AG08396 (cell line): ENCODE measurements at places on chromosomes 4 and X.

DNA sequence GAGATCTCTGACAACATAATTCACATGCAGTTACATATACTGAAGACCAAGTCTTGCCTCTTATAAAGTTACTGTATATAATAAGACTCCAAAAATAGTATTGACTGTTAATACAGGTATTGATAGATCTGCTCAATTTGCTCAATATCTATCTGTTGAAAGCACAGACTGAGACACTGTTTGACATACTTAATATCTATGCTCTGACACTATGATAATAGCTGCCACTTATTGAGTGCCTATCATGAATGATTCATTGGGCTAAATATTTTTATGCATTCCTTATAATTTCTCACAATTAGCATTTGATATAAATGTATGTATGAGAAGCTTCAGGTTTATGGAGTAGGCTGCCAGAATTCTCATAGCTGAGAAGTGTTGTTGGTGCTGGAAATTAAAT is 1600.9 kb upstream of the IGFBP7 start:
- no peak for DNase-seq

DNA sequence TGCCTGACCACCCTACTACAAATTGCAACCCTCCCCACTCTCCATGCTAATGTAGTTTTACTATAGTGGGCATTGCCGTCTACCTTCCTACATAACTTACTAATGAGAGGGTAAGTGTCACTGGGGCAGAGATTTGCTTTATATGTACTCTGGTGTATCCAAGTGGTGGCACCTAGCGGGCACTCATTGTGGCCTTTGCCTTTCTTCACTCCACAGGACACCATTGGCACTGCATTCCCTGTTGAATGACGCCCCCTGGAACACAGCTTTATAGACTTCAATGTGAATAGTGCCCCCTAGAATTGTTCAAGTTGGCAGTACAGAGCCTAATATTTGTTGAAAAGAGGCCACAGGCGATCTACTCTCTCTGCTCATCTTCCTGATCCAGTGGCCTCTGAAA is 215.8 kb downstream of the MID1IP1 start:
- DNase-seq, result no peak

- no peak for DNase-seq
Measured at GRCh38 chr4:139619644-139620043, 46.0 kb upstream of the MGST2 start.

DNA sequence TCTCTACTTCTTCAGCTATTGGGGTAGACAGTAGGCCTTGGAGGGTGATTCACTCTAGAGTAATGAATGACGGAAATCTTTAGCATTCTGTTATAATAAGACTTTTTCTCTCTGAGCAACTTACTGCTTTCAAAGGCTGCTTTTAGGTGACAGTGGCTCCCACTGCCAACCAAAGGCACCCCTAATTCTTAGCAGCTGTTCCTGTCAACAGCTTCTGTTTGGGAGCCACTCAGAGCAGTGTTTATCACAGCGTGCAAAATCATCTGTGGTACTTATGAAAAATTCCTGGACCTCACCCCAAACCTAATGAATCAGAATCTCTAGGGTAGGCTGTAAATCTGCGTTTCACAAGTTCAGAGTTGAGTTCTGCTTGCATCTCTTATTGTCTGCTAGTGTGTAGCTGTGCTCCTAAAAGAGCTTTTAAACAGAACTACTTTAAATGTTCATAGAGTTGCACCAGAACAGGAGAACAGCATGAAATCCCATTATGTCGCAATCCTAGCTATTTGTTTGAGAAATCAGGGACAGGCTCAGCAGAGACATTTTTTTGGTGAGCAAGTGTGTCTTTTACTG is 52.8 kb upstream of the POU4F2 start:
- DNase-seq, result peak; percentile 22

DNA sequence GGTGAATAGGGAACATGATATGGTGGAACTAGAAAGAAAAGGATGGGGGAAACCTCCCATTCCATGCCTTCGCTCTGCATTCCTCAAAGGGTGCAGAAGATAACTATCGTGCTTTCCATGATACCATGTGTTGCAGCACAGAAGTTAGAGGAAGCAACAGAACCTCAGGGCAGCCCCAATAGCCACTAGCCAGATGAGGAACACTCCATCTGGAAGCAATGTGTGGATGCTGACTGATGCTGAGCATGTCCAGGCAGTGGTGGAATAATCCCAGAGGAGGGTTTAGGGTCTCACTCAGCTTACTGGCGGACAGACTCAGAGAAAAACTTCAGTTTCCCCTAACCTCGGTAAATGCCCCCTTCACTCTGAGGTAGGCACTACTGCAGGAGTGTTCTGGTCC is 7.5 kb downstream of the SMIM10 start:
- no peak for DNase-seq
